ENCODE measurements at places on chromosomes 1 and 21.

- DNase-seq, result no peak
These were observed 11.4 kb upstream of the ATP13A2 start for GRCh38 chr1:17023102-17023501.

GRCh38 chr1:25927521-25928265 is 21.5 kb upstream of the STMN1 start:
- DNase-seq, result no peak

DNA sequence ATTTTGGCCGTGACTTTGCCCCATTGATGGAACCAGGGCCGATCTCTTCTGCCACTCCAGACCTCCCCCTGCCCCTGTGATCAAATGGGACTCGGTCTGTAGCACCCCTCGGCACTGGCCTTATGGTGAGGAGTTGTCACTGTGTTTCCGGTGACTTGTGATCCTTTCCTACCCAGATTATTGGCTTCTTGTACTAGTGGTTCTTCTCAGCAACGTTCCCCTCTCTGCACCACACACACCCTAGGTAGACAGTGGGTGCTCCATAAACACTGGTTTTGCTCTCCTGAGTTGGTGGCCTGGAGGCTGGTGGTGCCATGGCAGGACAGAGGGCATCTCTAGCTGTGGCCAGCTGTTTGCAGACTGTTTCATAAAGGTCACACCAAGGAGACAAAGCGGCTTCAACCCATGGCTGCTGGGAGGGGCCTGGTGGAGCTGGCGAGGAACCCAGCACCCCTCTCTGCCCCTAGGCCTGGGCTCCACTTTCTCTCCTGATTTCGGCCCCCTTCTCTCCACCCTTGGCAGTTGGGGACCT is 50.7 kb downstream of the DHRS3 start:
- no peak for DNase-seq

DNA sequence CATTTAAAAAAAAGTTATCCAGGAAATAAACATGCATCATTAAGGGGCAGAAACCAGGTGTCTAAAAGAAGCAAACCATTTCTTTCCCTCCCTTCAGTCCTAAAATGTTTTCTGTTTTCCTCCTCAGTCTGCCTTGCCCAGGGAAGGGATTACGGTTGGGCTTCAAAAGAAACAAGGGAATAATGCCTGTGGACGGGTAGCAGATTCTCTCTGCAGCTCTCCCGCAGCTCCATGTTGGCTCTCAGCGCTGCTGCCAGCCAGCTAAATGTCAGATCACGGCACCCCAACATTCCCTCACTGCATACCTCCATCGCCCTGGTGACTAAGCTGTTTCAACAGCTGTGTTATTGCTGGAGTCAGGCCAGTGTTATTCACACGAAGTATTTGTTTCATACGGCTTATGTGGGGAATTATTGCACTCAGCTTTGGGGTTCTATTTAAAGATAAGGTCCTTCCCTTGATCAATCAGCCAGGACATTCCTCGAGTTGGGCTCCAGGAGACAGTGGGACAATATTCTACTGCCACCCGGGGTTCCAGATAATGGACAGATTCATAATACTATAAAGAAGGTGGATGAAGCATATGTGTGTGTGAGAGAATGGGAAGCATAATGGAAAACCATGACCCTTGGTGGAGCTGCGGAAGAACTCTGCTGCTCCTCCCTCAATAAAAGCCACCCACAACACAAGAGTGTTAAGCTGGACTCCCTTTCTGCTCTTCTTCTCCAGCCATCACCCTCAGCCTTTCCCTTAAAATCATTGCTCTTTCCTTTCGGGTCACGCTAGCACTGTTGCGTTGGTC is 58.2 kb downstream of the WLS start:
- no peak for DNase-seq

DNA sequence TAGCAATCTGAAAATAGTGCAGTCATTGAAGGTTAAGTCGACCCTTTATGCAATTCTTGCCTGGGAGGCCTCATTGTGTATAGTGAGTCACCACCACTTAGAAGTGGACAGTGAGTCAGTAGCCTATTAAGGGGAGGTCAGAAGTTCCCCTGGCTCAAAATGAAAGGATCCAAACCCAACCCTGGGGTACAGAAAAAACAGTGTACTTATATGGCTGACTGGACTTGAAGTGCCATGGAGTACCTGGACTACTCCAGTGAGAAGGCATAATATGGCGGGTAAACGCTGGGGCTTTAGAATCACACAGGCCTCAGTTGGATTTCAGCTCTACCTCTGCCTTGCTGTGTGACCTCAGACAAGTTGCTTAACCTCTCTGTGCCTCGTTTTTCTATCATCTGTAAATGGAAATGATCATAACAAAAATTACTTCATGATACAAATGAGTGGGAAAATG is 2.2 kb upstream of the BCL9 start:
- no peak for DNase-seq

DNA sequence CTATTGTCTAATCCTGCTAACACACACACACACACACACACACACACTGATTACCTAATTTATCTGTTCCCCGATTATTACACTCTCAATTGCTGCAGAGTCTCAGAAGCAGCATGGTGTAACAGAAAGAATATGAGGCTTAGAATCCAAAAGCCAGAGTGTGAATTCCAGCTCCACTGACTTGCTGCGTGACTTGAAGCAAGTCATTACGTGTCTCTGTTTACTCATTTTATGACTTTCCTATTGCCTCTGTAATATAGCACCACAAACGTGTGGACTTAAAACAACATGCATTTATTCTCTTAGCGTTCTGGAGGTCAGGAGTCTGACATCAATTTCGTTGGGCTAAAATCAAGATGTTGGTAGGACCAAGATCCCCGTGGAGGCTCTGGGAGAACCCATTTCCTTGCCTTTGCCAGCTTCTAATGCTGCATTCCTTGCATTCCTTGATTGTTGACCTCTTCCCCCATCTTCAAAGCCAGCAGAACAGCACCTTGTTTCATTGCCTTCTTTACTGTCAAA is 55.9 kb upstream of the ATP5PO start:
- no peak for DNase-seq

DNA sequence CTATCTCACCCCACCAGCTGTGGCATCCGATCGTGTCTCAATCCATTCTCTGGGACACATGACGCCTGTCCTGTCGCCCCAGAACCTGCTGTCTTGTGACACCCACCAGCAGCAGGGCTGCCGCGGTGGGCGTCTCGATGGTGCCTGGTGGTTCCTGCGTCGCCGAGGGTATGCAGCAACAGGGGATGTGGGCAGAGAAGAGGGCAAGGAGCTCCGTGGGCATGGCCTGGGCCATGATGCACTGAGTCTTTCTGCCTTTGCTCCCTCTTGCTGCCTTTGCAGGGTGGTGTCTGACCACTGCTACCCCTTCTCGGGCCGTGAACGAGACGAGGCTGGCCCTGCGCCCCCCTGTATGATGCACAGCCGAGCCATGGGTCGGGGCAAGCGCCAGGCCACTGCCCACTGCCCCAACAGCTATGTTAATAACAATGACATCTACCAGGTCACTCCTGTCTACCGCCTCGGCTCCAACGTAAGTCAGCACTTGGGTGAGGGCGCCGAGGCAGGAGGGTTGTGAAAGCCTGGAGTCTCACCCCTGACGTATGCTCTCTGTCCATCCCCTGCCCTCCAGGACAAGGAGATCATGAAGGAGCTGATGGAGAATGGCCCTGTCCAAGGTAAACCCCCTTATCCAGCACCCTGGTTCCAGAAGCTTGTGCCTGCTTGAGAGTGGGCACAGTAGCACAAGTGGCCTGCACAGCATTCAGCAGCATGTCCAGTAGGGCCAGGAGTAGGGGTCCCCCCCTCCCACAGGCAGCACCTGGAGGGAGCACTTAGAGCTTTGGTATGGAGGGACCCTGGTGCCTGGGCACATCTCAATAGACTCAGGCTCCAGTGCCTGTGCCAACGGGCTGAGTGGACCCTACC is 8.8 kb downstream of the TINAGL1 start:
- DNase-seq, result no peak

- no peak for DNase-seq
These were observed 9.5 kb downstream of the DENND2D start for GRCh38 chr1:111190931-111191451.

DNA sequence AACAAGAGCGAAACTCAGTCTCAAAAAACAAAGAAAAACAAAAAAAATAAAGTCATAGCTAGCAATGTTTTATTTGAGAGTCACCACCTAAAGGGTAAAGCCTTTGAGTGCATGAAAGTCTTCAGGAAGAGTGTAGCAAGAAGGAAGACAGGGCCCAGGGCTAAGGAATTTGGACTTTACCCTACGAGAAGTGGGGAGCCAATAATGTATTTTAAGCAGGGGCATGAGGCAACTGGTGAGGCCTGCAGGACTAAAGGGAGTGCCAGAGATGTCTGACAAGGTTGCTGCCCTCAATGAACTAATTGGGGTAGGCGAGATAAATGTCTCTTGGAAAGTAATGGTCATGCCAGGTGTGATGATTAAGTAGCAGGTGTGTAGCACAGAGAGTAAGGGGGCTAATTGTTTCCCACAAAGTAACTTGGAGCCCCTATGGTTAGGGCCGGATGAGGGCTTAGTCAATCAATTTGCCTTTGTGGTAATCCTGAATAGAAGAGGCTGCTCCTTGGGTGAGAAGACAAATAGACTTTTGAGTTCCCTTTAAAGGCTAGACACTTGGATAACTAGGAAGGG is 31.6 kb upstream of the CACNA1E start:
- no peak for DNase-seq

DNA sequence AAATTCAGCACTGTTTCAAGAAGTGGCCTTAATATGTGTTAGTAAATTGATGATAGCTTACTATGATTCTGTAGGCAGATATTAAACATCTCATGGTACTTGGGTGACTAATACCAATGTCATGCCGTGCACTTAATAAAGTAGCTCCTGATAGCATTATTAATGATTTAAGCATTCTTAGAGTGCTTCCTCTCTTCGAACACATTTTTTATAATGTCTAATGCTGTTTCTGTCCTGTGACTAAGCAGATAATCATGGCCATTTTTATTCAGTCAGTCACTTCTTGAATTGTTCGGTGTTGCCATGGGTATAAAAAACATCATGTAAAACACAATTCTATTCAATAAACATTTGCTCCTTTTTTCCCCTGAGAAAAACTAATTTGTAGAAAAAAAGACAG is 804.6 kb upstream of the ADGRL4 start:
- no peak for DNase-seq

DNA sequence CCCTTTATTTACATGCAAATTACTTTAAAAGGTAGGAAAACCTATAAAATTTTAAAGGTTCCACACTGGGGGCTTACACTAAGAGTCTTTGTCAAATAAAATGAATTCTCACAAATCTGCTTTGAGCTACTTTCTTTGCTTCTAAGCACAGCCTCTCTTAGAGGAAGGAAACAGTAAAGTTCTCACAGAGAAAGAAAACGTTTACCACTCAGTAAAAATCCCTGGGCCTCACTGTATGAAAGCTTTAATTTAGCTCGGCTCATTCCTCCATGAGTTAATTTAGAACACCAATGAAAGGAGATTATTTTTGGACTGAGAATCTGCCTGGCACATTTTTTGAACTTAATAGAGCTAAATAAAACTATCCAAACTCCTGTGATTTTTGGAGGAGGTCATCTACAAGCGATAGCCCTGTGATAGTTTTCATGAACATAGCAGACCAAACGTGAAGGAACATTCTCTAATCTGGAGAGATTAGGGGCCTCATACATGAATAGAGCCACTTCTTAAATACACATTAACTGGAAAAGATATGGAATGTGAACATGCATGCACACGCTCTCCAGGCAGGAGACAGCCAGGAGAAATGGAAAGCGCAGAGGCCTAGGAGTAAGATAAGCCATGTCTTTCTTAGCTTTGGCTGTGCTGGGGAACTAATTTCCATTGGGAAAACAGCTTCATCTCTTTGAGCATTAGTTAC is 32.8 kb downstream of the PRRX1 start:
- DNase-seq, result no peak

DNA sequence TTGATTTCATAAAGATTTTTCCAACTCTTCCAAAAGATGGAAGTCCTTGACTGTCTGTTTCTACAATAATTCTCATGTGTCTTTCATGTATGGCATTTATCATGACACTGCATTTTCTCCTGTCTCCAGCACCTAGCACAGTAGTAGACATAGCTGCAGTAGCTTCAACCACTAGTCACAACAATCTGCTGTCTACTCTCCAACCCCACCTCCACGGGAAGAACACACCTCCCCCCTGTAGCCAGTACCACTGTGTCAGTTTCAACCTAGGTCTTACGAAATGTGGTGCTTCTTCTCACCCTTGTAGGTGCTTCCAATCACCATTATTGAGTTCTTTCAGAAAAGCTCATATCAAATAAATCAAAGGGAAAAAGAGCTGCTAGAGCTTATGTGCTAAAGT is 425.1 kb upstream of the ADAMTS5 start:
- no peak for DNase-seq

DNA sequence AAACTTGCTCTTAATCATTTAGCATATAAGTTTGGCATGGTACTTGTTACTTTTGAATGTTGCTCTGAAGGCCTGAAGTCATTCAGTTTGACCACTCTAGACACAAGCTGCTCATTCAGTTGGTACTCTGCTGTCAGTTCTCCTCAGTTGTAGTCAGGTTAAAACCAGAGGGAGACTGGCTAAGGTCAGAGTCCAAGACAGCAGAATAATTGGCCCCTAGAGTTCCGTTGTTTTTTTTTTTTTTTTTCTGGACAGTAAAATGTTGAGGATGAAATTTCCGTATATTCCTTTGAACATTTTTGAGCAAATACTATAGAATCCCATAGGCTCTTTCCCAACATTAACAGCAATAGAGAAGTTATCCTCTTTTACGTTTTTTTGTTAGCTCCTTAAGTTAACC is 9.4 kb downstream of the ZBTB40 start:
- no peak for DNase-seq

DNA sequence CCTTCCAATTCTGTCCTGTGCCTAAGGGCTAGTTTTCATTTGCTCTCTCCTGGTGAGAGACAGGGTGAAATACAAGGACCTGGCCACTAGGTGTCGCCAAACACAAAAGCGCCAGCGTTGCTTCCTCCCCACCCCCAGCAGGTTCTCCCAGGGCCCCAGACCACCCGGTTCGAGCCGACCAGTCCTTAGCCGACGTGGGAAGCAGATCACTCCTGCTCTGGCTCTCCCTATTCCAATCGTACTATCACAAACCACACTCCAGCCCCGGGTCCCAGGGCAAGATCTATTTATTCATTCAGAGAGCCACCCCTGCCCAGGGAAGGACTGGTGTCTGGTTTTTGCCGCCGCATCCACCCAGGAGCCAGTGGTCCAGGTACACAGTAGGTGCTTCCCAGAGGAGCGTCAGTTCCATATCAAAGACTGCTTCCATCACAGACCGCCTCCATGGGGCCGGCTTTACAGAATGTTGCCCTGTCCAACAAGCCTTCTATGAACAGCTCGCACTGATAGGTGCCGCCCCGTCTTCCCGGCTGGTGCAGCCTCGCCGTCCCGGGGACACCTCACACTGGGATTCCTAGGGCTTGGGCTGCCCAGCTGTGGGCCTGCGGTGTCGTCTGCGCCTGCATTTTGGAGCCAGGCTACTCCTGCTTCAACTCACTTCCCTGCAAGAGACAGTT is 35.0 kb downstream of the CTNNBIP1 start:
- peak; percentile 73 for DNase-seq

DNA sequence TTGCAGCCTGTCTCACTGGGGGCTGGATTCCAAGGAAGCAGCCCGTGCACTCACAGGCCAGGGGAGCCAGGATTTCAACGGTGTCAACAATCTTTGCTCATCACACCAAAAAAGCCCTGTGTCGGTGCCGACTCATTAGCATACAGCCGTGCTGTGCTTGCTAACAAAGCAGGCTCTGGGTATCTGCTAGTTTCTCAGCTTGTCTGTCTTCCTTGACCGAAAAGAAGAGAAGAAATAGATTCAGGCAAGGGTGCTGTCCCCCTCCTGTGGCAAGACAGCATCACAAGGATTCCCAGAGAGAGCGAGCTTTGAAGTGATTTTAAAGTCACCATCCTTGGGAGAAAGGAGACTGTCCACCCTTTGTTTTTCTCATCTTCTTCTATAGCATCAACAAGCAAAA is 214.7 kb downstream of the SDCCAG8 start:
- DNase-seq, result no peak
